ENCODE measurements at places on chromosomes 6 and 20.

DNA sequence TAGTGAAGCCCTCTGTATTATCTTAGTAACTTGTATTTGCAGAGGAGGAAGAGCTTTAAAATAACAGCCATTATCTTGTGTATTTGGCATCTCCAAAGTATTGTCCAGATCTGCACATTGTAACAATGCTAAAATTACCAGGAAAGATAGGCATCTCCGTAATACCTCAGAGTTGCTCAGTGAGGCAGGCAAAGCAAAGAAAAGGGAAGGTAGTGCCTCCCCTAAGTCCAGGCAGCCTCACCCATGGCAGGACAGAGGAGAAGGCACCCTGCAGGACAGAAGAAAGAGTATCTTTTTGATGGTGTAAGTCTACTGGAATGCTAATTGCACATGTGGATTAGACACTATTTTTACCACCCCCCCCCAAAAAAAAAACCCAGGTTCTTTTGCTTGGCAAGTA lies 13.6 kb upstream of the SSTR4 start:
- no peak for DNase-seq

- DNase-seq: no peak
Measured at GRCh38 chr6:52992980-52993920, 1.8 kb downstream of the GSTA4 start.

- DNase-seq: no peak
Measured at GRCh38 chr6:163694988-163695398, 280.5 kb downstream of the QKI start.

GRCh38 chr20:59864726-59865125 lies 68.7 kb downstream of the SYCP2 start:
- no peak for DNase-seq

DNA sequence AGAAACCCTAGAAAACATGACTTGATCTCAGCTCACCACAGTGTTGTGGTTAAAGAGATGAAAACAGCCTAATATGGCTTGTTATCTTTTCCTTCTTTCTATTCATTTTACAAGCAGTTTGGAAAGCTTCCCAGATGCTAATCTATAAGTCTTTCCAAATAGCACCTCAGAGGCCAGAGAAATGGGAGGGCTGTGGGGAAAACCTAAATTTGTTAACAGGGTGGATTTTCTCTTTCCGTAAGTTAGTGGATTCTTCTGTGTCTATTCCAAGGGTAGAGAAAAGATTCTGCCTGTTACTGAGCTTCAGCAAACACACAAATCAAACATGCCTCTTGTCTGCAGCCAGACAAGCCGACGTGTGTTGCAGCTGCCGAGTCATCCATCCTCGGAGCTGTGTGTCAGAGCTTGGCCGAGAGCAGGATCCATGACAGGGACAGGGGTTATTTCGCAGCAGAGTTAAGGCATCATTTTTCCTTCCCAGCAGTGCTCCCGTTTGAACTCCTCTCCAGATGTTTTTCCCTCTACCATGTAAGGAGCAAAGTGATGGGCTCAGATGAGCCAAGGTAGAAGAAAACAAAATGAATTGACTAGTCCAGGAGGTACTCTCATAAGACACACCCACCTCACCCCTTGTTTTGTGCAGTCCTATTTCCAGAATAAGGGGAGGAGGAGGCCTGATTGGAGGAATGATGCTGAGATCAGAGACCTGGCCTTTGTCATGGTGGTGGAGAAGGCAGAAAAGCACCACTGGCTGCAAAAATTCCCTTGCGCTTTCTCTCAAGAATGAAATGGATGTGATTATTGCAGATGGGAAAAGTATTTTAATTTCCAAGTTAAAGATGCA lies 560.0 kb downstream of the C6orf118 start:
- DNase-seq: no peak

GRCh38 chr20:4836935-4837334 lies 115.2 kb downstream of the PRND start:
- DNase-seq: no peak

DNA sequence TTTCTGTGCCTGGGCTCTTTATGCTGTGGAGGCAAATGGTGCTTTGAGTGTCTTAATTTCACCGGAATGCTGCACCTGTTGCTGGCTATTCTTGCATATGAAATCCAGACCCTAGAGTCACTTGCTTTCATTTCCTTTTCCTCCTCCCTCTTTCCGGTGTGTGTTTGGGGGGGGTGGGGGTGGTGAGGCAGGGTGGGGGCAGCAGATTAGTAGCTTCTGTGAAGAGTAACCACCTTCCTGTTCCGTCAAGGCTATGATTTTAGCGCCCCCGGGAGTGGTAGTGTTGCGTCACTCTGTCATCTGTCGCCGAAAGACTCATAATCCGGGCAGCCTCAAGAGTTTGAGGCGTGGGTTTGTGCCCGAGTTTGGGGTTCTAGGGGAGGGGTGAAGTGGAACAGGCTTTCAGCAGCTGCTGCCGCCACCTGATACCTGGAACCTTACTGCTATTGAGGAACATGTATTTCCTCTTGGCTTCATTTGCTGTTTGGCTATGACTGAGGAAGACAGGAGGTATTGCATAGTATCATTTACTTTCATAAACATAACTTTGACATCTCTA lies 49.1 kb downstream of the UTRN start:
- DNase-seq: peak; percentile 90

- no peak for DNase-seq
Measured at GRCh38 chr20:1838556-1839279, 56.5 kb upstream of the SIRPA start.

- DNase-seq: peak; percentile 28
Measured at GRCh38 chr20:1832634-1833033, 62.6 kb upstream of the SIRPA start.

DNA sequence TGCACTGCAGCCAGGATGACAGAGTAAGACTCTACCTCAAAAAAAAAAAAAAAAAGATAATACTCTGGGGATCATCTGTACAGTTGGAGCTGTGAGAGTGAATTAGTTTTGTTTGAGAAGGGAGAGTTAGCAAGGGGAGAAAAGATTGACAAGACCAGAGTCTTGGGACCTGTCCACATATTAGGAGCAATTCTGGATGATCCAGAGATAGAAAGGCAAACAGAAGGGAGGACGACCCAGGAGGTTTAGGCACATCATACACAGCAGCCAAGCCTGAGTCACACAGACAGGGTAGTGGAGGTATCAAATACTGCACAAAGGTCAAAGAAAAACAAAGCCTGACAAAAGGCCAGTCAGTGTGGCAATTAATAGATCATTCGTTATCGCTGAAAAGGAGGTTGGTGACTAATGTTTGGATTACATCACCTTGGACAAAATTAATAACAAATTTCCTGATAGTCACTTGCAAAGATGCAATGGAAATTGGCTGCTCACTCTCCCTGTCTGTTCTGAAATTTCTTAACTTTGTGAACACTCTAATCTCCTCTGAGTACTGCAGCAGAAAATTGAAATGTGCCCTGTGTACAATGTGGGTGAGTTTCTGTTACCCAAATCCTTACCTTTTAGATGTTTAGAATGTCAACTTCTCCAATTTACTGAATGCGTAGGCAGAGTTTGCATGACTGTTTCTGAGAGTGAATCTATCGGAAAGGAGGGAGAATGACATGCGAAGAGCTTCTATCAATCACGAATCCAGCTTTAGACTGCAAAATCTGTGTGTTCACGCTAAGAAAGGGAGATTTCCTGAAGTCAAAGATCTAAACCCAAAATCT lies 105.4 kb downstream of the TSHZ2 start:
- no peak for DNase-seq

DNA sequence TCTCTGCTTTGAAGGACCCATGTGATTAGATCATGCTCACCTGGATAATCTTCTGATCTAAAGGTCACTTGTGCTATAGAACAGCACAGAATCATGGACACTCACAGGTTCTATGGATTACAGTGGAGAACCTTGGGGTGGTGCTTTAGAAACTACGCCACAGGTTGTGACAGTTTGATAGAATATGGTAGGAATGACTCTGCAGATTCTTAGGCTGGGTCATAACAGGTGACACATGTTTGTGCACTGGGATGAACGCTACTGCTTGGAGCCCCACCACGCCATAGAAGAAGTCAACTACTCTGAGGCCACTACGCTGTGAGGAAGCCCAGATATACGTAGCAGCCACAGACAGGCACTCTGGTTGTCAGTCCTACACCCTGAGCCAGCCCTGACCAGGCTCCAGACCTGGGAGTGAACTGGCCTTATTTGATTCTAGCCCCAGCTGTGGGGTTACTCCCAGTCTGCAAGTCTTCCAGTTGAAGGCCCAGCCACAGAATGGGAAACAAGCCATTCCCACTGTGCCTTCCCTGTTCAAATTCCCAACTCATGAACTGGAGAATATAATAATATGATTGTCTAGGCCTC lies 99.0 kb upstream of the SLC24A3 start:
- DNase-seq: no peak

DNA sequence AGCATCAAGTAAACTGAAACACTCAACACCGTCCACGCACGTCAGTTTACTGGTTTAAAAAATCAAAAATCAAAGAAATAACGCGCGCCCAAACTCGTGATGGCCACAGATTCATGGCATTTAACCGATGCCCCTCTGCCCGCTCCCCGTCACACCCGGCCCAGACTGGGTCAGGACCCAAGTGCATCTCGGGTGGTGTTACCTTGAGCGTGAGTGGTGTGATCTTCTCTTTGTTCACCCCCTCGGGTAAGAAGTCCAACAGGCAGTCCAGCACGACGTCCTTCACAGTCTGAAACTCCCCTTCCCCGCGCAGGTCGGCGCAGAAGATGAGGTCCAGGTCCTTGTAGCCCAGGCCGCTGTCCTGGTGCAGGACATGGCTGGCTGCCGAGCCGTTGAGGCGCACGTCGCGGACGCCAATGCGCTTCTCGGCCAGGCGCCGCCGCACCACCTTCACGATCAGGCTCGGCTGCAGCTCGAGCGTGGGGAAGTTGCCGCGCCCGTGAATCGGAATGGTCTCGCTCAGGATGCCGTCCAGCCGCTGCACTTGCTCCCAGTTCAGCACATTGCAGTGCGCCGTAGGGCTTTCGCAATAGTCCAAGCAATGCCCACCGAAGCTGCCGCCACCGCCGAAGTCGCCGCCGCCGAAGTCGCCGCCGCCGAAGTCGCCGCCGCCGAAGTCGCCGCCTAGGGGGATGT lies 945 bp downstream of the TENT5A start:
- DNase-seq: no peak

GRCh38 chr6:137133122-137133521 lies 40.3 kb downstream of the IL22RA2 start:
- DNase-seq: no peak

GRCh38 chr20:61123751-61124368 lies 128.2 kb upstream of the CDH4 start:
- DNase-seq: no peak

- no peak for DNase-seq
Measured at GRCh38 chr6:72952808-72953630, 272.3 kb downstream of the KHDC1L start.

GRCh38 chr20:63662813-63663189 lies 4.7 kb downstream of the RTEL1 start:
- no peak for DNase-seq
